Camera-type eye (tissue), 1 donor: ENCODE measurements at places on chromosomes 2 and 18. TPM values are rescaled to one million over a fixed set of nuclear protein-coding genes. Genes with fewer than 3 reads are reported as not detected.

Gene GPC1
- total RNA-seq = 51.4 TPM

Gene PLB1
- 4.1 TPM for total RNA-seq

Gene GBX2
- total RNA-seq = 0.49 TPM

Gene ALLC
- 0.77 TPM for total RNA-seq

Gene SP140
- 0.49 TPM for total RNA-seq

Gene M1AP
- 0.44 TPM for total RNA-seq

Gene DPYSL5
- total RNA-seq = 40.3 TPM
